ENCODE measurements at places on chromosomes 2 and 18.

- DNase-seq, result no peak
Measured at GRCh38 chr18:8177330-8178016, 431.8 kb upstream of the RAB12 start.

GRCh38 chr2:127545189-127545588 lies 9.7 kb downstream of the MYO7B start:
- no peak for DNase-seq

- no peak for DNase-seq
Measured at GRCh38 chr2:131015764-131016163, 77.5 kb downstream of the FAM168B start.

- no peak for DNase-seq
Measured at GRCh38 chr18:468955-469790, 31.3 kb downstream of the COLEC12 start.

GRCh38 chr2:165911231-165911630 lies 42.3 kb downstream of the TTC21B start:
- DNase-seq, result no peak

GRCh38 chr2:64396551-64396950 lies 57.4 kb upstream of the LGALSL start:
- no peak for DNase-seq

- no peak for DNase-seq
Measured at GRCh38 chr2:84878459-84878858, 2.4 kb downstream of the TRABD2A start.

GRCh38 chr18:48179001-48179400 lies 230.2 kb downstream of the ZBTB7C start:
- no peak for DNase-seq

GRCh38 chr2:80244905-80245584 lies 59.5 kb downstream of the LRRTM1 start:
- DNase-seq, result no peak

- no peak for DNase-seq
Measured at GRCh38 chr2:48132271-48132625, 225.9 kb upstream of the FBXO11 start.

GRCh38 chr18:57660961-57661360 lies 39.3 kb upstream of the NARS1 start:
- DNase-seq, result no peak

- DNase-seq, result no peak
Measured at GRCh38 chr18:7775843-7776242, 208.7 kb downstream of the PTPRM start.

DNA sequence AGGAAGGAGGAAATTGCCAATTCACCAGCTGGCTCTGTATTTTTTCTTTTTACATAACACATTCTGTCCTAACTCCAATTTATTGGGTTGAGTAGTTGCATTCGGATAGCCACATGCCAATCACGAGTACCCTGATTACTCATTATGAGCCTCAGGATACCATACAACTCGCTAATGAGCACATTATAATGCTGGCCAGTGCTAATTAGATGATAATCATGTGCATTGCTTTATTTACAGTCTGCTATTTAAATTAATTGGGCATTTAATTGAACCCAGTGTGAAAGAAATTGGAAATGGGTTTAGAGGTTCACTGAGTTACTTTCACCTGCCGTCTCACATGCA lies 15.2 kb downstream of the G6PC2 start:
- no peak for DNase-seq

DNA sequence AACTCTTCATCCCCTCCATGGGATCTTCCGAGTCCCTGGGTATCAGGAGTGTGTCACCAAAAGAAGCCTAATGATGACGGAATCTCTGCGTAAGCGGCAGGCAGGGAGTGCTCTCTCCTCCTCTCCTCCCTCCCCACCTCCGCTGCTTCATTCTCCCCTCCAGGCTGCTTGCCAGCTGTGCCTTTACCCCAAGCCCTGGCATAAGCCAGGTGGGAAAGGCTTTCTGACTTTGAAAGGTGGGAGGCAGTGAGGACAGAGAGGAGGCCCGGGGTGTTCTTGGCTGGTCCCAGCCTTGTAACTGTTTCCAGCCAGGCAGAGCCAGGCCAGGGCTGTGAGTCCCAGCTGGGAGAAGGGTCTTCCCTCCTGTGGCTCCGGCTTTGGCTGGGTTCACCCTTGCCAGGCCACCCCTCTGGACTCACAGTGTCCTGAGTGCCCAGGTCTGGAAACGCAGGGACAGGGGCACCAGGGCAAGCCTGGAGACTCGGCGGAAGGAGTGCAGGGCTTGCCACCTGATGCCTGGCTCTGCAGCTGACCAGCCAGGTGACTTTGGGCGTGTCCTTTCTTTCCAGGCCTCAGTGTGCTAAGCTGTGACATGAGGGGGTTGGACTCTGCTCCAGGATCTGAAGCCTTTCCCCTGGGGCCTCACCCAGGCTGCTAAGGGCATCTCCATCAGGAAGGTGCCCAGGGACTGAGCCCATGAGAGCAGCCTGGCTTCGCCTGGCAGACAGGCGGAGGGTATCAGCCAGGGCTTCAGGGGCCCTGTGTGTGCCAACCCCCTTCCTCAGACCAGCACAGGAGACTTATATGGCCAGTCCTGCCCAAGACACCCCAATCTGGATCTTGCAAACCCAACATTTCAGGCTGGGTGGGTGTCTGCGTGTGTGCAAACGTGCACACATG lies 32.7 kb upstream of the HPCAL1 start:
- DNase-seq, result no peak

DNA sequence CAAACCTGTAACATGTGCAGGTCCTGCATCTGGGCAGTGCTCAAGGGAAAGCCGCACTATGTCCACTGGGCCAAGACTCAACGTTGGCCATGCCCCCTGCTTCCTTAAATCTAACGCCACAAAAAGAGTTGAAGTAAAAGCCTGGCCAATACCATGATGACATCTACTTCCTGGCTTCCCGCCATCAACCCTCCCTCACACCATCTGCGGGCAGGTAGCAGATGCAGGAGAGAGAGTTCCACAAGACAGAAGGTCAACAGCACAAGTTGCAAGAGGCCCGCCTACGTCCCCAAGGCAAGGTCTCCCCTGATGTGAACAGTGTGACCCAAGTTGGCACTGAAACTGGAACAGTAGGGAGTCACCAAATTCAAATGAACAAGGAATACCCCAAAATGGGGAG lies 48.4 kb downstream of the ABCG8 start:
- DNase-seq, result no peak

DNA sequence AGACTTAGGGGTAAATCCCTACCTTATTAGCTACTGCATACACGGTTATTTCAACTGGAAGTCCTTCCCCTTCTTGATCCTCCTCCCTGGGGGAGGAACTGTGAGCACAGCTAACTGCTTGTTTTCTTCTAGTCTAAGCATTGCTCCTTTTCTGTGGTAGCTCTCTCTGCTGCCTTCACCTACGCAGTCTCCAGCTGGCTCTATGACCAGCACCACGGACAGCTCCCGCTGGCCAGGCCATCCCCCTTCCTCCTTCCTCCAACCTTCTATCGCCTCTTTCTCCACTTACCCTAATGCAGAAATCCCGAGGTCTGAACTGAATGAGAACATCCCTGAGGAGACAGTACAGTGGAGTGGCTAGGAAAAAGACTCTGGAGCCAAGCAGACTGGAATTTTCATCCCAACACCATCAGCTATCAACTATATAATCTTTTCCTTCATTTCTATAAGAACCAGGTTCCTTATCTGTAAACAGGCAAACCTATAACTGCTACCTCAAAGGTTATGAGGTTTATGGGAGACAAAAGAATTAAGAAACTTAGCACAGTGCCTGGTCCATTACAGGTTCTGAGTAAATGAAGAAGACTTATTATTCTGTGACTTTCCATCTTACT lies 4.7 kb upstream of the CFAP65 start:
- DNase-seq, result no peak

DNA sequence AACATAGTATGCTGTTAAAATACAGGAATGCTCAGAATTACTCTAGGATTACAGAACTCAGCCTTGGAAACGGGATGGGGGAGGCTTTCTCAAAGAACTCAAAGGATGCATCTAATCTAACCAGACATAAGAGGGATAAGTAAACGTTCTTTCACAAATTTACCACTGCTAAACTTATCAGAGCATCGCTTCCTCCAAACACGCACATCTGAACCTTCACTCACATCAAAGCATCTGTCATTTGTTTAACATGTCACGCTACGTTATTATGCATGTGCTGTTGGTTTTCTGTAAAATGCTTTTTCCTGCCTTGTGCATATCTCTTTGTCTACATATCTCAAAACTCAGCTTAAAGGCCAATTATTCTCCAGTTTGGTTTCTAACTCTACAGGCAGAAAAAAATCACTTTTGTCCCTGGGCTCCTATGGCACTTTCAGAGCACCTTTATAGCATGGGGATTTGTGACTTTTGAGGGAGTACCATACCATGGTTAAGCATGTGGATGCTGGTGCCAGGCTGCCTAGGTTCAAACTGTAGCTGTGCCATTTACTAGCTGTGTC lies 106.7 kb upstream of the FSHR start:
- DNase-seq, result no peak

- DNase-seq, result no peak
Measured at GRCh38 chr2:120985997-120986651, 250.5 kb downstream of the GLI2 start.

DNA sequence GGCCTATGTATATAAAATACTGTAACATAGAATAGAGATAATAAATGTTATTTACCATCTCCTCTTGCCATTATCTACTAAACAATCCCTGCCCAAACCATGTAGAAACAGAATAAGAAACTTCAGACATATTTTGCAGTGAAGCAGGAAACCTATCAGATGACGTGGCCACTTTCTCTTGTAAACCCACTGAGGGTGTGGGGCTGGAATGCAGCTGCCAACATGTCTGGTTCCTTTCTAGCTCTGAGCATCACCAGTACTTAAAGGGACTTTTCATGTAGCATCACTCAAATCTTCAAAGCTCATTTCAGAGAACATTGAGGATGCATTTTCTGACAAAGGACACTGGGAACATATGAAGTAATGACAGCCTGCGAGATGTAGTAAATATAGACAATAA lies 251.8 kb downstream of the LPIN1 start:
- DNase-seq, result peak; percentile 60

- DNase-seq, result no peak
Measured at GRCh38 chr2:190930411-190930810, 49.8 kb downstream of the GLS start.

DNA sequence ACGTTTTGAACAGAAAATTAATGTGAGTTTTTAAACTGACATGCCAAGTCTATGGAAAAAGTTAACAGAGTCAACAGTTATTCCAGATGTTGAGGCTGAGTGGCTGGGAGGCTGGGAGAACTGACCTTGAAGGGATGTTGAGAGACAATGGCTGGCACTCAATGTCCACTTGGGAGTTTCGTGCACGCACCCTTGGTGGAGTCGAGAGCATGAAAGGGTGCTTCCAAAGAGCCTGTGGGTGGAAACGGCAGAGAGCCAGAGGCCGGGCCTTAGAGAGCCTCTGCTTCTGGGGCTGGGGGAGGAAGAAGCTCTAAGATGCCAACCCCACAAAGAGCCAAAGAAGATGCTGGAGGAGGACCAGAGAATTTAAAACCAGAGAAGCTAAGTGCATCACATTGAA lies 63.4 kb upstream of the L3MBTL4 start:
- no peak for DNase-seq

GRCh38 chr2:108492364-108492763 lies 41.9 kb upstream of the LIMS1 start:
- DNase-seq, result no peak

DNA sequence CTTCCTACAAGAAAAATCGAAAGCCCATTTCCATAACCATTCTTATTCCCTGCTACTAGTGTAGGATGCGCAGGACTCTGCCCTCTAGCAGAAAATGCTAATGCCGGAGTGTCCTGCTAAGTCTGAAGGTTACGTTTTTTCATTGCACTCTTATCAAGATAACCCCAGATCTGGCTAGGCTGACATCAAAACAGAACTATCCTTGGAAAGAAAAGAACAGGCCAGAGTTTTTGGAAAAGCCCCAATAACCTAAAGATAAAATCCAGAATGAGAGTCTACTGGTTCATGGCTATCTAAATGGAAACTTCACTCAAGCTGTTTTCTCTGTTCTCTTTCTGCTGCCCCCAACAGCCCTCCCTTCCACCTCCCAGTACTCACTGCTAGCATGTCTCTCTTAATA lies 913 bp downstream of the RNF152 start:
- no peak for DNase-seq

GRCh38 chr18:40935423-40935822 lies 1019.6 kb upstream of the PIK3C3 start:
- DNase-seq, result peak; percentile 4

DNA sequence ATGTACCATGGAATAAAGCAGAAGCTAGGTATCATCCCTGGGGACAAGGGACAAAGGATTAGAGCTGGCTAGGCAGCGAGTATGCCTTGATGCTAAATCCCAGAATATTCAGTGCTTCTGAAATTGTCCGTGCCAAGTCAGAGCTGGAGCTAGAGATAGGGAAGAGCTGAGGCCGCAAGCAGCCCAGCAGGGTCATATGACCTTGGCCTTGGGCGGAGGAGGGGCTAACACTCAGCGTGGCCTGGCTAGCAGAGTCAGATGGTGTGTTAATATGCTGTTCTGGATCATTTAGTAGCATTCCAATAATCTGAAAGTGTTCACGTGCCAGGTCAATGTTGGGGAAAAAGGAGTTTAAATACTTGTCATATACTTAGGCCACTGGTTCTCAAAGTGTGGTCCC lies 374.8 kb downstream of the CLIP4 start:
- no peak for DNase-seq

DNA sequence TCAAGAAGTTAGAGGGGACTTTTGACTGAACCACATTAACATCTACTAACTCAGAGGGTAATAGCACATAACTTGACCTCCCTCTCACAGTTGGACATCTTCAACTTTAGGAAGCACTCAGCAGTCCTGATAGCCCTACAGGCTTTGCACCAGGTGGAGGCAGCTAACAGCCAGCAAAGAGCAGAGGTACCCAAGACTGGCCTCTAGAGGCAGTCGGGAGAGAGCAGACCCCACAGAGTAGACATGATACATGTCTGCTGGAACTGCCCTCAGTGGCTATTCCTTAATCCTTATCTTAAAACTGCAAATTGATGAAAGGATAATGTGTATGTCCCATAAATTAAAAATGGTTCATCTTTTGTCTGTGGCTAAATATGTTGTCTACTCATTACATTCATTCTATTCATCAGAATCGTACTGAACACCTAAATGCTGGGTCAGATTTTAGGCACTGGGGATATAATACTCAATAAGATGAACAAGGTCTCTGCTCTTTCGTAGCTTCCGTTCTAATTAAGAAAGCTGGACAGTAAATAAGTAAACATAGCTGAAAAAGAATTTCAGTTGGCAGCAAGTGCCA lies 49.8 kb downstream of the CAB39 start:
- DNase-seq, result no peak

GRCh38 chr2:11583840-11584524 lies 50.1 kb downstream of the GREB1 start:
- peak; percentile 46 for DNase-seq

GRCh38 chr2:20080428-20080827 lies 29.0 kb upstream of the LAPTM4A start:
- DNase-seq, result no peak
